ENCODE measurements at places on chromosomes 3 and 15.

DNA sequence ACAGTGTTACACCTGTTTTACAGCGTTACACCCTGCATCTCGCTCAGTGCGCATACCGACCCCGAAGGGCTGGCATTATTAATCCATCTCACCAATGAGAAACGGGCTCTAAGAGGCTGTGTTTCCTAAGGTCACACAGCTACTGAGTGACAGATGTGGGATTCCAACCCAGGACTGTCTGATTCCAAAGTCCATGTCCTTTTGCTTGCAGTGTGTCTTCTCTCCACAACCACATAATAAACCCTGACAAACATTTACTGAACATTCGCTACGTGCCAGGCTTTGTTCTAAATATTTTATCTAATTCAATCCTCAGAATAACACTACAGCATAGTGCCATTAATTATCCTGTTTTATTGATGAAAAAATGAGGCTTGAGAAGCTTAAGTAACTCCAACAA is 79.1 kb downstream of the RAB11A start:
- DNase-seq, result no peak

GRCh38 chr3:170058127-170058526 is 20.3 kb downstream of the GPR160 start:
- no peak for DNase-seq

- DNase-seq, result no peak
Observed at GRCh38 chr3:26368312-26368711, 254.3 kb upstream of the LRRC3B start.

DNA sequence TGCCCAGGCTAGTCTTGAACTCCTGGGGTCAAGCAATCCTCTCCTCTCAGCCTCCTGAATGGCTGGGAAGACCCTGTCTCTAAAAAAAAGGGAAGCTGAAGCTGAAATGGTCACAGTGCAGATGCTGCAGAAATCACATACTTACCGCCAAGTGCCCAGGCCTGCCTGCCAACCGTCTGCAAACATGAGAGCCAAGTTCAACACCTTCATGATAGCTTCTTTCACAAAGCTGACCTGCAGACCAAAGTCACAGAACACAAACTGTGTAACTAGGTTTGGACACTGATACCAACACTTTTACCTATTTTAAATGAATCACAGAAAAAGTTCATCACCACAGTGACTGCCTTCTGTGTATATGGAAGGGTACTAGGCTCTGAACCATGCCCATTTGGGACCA is 22.8 kb upstream of the CYFIP1 start:
- DNase-seq, result no peak

- DNase-seq, result no peak
Observed at GRCh38 chr3:156680243-156680914, 6.0 kb downstream of the TIPARP start.

- no peak for DNase-seq
Observed at GRCh38 chr15:82931221-82931620, 21.3 kb downstream of the HOMER2 start.

GRCh38 chr3:37527361-37527760 is 334.3 kb upstream of the CTDSPL start:
- no peak for DNase-seq

GRCh38 chr3:45079715-45080114 is 53.6 kb downstream of the CLEC3B start:
- no peak for DNase-seq
